Thoracic aorta (tissue), 2 donors: ENCODE measurements at places on chromosomes 13 and 19. TPM values are rescaled to one million over a fixed set of nuclear protein-coding genes. Genes with fewer than 3 reads are reported as not detected.

Gene WDR88
- not detected for total RNA-seq

Gene B3GNT8
- total RNA-seq: 4.0 TPM

Gene CBY2
- not detected for total RNA-seq

Gene FXYD1
- 50.7 TPM for total RNA-seq

Gene CRLF1
- 85.9 TPM for total RNA-seq

Gene TUBB4A
- not detected for total RNA-seq

Gene CYP2F1
- not detected for total RNA-seq

Gene COMMD6
- 81.8 TPM for total RNA-seq

Gene ZNF329
- total RNA-seq: 6.8 TPM

Gene ZNF415
- 7.1 TPM for total RNA-seq

Gene RGL3
- 47.4 TPM for total RNA-seq

Gene PSPN
- 1.4 TPM for total RNA-seq

Gene ZSCAN4
- not detected for total RNA-seq

Gene OR7A17
- total RNA-seq: not detected

Gene IL17D
- total RNA-seq: 6.6 TPM

Gene SPTBN4
- 2.0 TPM for total RNA-seq

Gene SLITRK6
- total RNA-seq: not detected

Gene CAMSAP3
- total RNA-seq: not detected

Gene PROZ
- total RNA-seq: not detected

Gene ONECUT3
- total RNA-seq: 0.42 TPM

Gene C19orf73
- total RNA-seq: not detected

Gene RASAL3
- total RNA-seq: 5.1 TPM

Gene IFNL2
- not detected for total RNA-seq

Gene IGLON5
- total RNA-seq: not detected

Gene KRTDAP
- total RNA-seq: not detected

Gene TMEM238
- not detected for total RNA-seq

Gene TRPC4
- 7.6 TPM for total RNA-seq

Gene PRR19
- total RNA-seq: not detected

Gene TEX26
- total RNA-seq: not detected

Gene CYP4F2
- total RNA-seq: not detected

Gene OR10H5
- not detected for total RNA-seq

Gene CNN1
- 1,224 TPM for total RNA-seq

Gene SLITRK5
- total RNA-seq: under 0.01 TPM

Gene CYP4F12
- total RNA-seq: 4.7 TPM

Gene ZNF541
- total RNA-seq: not detected

Gene CDX2
- not detected for total RNA-seq

Gene KLK8
- total RNA-seq: not detected

Gene ZNF497
- not detected for total RNA-seq

Gene PRR22
- 1.3 TPM for total RNA-seq

Gene LIG4
- 7.8 TPM for total RNA-seq

Gene FCAR
- total RNA-seq: 7.1 TPM

Gene KCTD4
- not detected for total RNA-seq

Gene ZNF57
- 4.0 TPM for total RNA-seq

Gene CYP2A6
- not detected for total RNA-seq

Gene NBEA
- 10.2 TPM for total RNA-seq

Gene CHMP2A
- total RNA-seq: 90.3 TPM

Gene GAS6
- 854 TPM for total RNA-seq

Gene NLRP7
- total RNA-seq: not detected

Gene SIGLEC12
- total RNA-seq: not detected

Gene SPATA13
- 14.5 TPM for total RNA-seq

Gene TEX29
- total RNA-seq: not detected

Gene UBL3
- total RNA-seq: 24.4 TPM

Gene CCL25
- total RNA-seq: not detected

Gene NMRK2
- total RNA-seq: not detected
